SHP77 (cell line): ENCODE measurements at places on chromosomes 1 and 21.

DNA sequence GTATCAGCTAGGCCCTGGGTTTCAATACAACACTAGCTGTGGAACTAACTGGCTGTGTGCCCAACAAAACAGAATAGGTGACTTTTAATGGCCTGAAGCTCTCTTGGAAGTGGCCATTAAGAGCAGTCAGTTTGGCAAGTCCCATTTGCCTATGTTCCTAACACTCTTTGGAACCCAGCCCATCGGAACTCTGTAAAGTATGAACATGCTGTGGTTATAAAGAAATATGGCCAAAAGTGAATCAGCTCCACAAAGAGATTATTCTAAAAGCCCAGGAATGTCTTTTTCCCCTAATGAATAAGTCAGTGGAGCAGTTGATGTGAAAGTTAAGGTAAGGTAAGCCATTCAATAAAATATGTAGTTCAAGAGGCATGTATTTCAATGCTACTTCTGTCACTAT, 223.7 kb upstream of the ADAMTS5 start:
- DNase-seq: peak; percentile 10

DNA sequence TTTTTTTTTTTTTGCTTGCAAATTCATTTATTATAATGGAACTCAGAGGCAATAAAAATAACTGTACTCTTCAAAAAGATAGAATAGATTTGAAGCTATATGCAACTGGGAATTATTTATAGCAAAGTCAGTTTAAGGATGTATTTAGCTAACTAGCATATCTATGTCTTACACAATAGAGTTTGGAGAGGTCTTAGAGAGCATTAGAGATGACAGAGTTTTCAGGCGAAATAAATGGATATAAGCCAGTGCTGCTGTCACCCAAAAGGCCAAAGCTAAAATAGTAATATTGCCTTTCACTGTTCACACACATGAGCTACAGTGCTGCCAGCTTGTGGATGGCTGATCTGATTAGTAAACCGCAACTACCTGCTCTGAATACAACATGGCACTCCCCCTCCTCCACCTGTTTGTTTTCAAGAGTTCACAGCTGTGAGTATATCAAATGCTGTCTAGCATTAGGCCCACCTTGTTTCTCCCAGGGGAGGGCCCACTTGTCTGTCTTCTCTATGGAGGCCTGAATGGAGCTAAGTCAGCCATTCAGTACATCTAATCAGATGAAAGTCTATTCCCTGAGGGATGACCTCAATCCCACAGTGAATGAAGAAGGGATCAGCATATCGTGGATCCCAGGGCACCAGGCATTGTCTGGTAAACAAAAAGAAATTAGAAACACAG, 25.2 kb upstream of the SSX2IP start:
- no peak for DNase-seq

DNA sequence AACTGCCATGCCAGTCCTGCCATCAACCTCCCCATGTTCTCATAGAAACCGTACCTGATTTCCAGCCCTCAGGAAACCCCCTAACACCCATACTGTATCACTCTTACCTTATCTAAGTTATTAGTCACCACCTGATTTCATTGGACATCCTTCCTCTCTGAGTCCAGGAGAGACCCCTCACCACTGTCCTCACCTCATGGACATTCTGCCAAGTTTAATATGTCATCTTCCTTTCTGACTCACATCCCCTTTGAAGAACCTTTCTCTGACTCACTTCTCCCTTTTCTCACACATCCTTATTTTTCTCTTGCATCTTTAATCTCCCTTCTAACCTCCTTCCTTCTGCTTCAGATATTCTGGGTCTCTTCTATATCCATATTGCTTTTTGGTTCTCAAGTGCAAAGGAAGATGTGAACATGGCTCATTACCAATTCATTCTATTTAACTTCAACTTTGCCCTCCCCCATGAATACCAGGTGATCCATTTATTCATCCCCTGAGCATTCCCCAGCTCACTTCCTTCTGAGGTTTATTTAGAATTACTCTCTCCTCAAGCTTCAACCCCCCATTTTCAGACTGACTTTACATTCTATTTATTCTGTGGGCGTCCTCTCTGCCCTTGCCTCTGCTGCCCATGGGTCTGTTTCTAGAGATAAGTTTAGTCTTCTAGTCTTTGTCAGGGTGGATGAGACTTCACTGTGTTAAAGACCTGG, 206.8 kb upstream of the ESRRG start:
- no peak for DNase-seq

GRCh38 chr1:235986869-235987268, 78.0 kb downstream of the NID1 start:
- DNase-seq: no peak

- peak; percentile 23 for DNase-seq
Measured at GRCh38 chr1:154609398-154610380, 1.7 kb upstream of the ADAR start.

GRCh38 chr1:221839782-221840395, 98.0 kb upstream of the DUSP10 start:
- no peak for DNase-seq

- DNase-seq: no peak
Measured at GRCh38 chr1:61875198-61875597, 132.9 kb downstream of the PATJ start.

GRCh38 chr1:92816732-92817131, 15.1 kb upstream of the RPL5 start:
- DNase-seq: no peak

GRCh38 chr1:201504799-201505502, 2.0 kb downstream of the CSRP1 start:
- peak; percentile 20 for DNase-seq

DNA sequence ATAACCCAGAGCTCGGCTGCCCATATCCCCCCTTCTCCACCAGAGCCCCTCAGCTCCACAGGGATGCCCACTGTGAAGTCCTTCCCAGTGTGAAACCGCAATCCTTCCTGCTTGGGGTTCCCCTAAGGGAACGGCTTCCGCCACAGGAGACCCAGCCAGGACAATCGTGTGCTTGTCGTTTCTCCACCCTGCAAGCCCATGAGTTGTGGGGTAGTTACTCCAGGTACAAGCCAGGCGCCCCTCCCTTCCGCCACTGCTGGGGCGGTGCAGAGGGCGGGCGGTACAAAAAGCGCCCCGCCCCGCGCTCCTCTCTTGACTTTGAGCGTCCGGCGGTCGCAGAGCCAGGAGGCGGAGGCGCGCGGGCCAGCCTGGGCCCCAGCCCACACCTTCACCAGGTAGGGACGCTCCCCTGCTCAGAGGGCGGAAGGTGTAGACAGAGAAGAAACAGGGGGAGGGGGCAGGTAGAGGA, at the start of gene TINAGL1:
Gene TINAGL1 (plus strand): TSS at position 315 of the 469 bp plus-strand sequence. CDS start 634 bp downstream, outside the sequence.
- DNase-seq: no peak

DNA sequence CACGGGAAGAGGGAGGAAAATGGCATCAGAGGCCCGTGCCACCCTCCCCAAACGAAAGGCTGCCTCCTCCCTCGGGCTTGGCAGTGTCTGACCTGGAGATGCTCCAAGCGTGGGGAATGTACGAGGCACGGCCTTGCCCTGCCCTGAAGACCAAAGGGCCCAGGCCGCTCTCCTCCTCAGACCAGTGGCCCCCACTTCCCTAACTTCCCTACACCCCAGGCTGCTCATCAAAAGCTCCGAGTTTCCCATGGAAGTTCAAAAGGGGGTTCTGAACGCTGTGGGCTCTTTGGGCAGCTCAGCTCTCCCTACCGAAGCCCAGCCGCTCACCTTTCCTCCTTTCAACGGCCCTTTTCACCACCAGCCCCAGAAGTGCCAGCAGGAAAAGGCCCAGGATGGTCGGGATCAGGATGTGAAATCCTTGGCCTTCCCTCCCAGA, 11.8 kb downstream of the FCMR start:
- no peak for DNase-seq

GRCh38 chr1:145695821-145696629, 11.1 kb downstream of the PDZK1 start:
- DNase-seq: peak; percentile 11

DNA sequence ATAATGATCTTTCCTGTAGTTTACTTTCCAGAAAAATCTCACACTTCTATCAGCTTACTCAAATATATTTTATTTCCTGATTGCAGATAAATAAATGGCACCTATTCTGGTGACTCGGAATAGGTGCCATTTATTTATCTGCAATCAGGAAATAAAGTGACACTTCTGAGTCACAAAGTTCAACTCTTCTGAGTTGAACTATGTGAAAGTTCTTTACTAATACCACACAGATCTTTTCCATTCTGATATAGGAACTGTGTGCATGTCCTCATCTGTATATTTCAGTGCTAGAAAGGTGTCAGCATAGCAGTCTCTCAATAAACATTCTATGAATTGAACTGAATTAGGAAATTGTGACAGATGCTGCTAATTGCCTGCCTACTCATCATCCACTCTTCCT, 4.9 kb upstream of the VCAM1 start:
- no peak for DNase-seq

GRCh38 chr1:61171974-61172373, 89.6 kb downstream of the NFIA start:
- no peak for DNase-seq

GRCh38 chr1:2303016-2303775, 75.1 kb downstream of the SKI start:
- DNase-seq: no peak
